T-helper 22 cell (primary cell): ENCODE measurements at places on chromosomes 4 and X.

DNA sequence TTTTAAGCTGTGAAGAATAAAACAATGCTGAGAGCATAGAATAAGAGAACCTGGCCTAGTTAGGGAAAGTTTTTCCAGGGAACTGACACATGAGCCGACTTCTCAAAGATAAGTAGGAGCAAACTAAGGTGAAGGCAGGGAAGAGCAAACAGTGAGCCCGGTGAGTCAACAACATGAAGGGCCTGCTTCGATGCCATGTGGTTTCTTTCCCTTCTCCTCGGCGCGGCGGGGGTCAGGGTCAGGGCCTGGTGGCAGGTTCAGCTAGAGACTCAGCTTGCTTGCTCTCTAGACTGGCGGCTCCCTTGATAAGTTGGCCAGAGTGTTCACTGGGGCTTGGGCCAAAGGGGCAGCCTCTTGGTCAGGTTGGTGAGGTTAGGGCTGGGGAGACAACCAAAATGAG is 81.1 kb downstream of the DLG3 start:
- no peak for DNase-seq

DNA sequence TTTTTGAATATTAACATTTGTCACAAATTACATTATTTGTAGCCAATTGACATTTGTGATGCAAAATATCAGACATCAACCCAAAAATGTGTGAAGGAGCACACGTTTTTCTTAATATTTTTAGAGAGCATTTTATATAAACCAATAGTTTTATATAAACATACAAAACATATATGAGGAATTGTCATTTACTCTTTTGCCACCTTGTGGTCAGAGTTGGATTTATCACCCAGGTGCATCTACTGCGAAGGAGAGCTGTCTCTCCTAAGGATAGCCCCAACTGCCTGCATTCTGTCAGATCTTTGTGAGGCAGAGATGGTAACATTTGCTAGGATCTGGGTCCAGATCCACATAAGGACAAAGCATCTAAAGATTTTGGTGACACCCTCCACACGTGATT is 2.5 kb upstream of the USP27X start:
- no peak for DNase-seq

GRCh38 chrX:115393271-115393670 is 103.8 kb downstream of the LUZP4 start:
- DNase-seq: no peak

DNA sequence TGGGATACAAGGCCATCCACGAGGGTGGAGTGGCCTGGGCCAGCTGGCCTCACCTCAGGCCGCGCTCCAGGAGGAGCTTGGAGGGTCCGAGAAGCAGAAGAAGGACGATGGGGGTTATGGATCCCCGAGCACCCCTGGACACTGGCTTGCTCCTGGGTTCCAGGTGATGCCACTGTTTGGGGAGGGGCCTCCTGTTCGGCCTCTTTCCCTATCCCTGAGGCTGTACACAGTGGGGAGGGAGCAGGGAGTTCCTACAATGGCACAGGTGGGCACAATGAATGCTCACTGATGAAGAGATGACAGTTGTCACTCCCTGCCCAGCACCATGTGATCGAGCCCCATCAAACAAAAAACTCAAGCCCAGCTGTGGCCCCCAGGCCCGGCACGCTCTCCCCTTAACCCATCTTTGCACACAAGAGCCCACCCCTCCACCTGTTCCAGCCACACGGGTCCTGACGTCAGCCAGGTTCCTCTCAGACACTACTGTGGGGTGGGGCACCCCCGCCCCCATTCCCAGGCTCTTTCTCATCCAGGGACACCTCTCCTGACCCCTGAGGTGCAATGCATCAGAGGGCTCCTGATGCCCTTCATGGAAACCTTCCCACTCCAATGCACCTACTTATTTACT is 70.3 kb downstream of the WFS1 start:
- no peak for DNase-seq

- DNase-seq: no peak
Observed at GRCh38 chrX:56564921-56565840, 1.8 kb downstream of the UBQLN2 start.

GRCh38 chr4:76993787-76994641 is 44.5 kb downstream of the SEPTIN11 start:
- DNase-seq: peak; percentile 50

DNA sequence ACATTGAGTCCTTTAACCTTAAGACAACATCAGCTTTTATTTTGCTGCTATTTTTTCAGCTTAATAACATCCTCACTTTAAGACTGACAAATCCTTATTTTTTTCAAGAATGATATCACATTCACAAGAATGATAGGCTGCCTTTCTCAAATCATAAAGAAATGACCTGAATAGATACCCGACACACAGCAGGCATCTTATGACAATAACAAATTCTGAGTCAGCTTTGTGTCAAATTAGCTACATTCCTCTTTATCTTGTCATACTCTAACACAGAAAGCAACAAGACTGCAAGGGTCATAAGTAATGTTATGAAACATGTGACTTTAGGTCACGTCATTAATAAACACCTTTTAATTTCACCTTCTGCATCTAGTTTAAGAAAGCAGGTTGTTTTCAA is 2387.6 kb downstream of the PCDH7 start:
- DNase-seq: no peak

GRCh38 chr4:15893962-15894361 is 44.6 kb downstream of the FGFBP1 start:
- no peak for DNase-seq

- no peak for DNase-seq
Observed at GRCh38 chr4:99991741-99992140, 41.7 kb upstream of the H2AZ1 start.

- no peak for DNase-seq
Observed at GRCh38 chr4:6754481-6755087, 27.9 kb upstream of the KIAA0232 start.

DNA sequence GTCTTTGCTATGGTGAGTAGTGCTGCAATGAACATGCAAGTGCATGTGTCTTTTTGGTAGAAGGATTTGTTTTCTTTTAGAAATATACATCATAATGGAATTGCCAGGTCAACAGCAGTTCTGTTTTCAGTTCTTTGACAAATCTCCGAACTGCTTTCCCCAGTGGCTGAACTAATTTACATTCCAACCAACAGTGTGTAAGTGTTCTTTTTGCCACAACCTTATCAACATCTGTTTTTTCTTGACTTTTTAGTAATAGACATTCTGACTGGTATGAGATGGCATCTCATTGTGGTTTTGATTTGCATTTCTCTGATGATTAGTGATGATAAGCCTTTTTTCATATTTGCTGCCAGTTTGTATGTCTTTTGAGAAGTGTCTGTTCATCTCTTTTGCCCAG is 406.3 kb downstream of the DTHD1 start:
- DNase-seq: no peak

DNA sequence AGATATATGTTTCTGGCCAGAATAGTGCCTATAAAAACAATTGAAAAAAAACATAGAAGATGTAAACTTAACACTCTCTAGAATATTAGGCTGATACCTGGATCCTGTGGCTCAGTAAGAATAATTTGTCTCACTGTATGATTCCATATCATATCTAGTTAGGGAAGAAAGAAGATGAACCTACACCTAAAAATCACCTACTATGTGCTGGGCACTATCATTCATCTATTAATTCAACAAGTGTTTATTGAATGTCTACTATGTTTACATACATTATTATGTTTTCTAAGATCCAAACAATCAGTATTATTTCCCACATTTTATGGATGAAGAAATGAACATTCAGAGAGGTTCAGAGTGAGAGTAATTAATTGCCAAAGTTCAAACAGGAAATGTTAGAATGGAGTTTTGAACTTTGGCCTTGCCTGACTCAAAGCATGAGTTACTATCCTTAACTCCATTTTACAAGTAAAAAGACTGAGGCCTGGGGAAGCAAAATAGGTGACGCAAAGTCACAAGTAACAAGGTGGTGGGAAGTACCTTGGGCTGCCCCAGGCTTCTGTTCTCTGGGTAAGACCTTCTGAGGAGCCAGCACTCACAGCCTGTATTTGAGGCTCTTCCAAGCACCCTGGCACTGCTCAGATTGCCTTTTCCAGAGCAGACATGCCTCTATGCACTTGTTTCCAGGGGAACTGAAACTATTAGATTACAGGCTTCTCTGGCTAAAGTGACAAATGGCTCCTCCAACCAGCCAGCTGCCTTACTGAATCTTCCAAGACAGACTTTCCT is 111.1 kb upstream of the ACSL4 start:
- no peak for DNase-seq

DNA sequence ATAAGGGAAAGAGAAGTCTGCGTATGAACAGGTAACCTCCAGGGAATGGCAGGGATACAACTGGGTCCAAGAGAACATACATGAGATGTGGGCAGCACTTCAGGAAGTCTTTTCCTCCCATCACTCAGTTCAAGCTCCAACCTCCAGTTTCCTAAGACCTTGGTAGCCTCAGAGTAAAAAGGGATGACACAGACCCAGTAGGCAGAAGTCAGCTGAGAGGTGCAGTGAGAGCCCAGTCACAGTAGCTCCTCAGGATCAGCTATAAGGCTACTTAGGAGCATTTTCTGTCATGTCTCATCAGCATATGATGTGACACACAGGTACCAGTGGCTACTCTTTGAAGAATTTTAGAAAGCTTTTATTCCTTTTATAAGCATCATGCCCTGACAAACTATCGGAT is 12.5 kb upstream of the STS start:
- DNase-seq: no peak

GRCh38 chr4:142377342-142378091 is 468.6 kb downstream of the INPP4B start:
- DNase-seq: no peak

DNA sequence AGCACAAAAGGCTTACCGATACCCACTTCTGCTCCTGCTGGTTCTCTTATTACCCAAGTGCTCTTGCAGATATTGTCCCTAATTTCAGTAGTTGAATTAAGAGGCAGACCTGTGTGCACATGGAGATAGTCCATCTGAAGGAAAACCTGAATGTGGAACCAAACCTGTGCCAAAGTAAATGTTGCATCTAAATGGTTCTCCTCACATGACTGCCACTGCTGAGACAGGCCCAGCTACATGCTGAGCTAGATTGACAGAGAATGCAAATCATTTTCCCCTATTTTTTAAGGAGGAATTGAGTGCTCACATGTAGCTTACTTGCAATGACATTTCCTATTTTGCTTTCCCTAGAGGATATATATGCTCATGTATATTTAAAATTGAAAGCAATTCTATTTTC is 609.1 kb upstream of the TECRL start:
- DNase-seq: no peak

DNA sequence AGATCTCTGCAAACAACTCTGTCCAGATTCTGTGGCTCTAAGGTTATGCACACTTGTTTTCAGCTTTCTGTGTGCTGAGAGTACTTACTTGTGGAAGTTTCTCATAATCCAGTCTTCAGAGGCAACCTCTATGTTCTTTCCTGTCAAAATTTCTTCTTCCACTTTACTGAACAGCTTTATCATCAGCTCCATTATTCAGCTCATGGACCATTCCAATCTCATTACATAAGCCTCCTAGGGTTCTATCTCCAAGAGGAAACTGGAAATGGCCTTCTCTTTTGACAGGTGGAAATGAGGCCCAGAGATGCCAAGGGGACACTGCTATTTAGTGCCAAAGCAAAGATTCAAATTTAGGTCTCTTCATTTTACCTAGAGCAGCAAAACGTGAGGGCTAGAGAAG is 61.3 kb downstream of the CHRDL1 start:
- no peak for DNase-seq

DNA sequence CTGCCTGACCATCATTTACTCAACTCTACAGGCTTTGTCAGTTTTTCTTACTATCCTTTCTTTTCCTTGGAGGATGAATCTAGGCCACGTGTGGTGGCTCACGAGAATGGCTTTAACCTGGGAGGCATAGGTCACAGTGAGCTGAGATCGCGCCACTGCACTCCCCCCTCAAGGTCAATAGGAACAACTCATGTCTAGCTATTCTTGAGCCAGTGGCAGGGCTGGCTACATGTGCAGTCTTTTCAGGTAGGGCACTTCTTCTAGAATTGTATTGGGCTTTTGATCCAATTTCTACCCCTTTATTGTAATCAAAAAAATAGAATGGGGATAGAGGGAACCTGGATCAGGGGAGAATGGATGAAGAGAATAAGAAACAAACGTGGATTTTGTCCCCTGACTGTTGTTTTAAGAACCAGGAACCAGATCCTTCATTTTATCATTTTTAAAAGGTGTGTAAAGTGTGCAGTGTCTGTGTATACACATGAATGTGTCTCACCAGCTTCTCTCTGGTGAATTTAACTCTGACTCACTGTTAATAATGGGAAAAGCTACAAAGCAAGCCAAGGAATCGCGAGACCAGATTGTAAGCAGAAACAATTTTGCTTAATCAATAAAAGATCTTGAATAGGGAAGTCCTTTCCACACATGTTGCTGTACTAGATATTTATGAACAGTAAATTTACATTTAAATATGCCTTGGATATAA is 283.9 kb upstream of the GPC4 start:
- no peak for DNase-seq

- DNase-seq: peak; percentile 2
Observed at GRCh38 chr4:38529189-38530115, 134.5 kb upstream of the KLF3 start.

- DNase-seq: no peak
Observed at GRCh38 chr4:160831165-160831922, 1332.5 kb downstream of the FSTL5 start.

- no peak for DNase-seq
Observed at GRCh38 chr4:13986548-13986947, 359.0 kb upstream of the BOD1L1 start.

GRCh38 chrX:110025395-110025794 is 22.5 kb downstream of the TMEM164 start:
- DNase-seq: no peak

DNA sequence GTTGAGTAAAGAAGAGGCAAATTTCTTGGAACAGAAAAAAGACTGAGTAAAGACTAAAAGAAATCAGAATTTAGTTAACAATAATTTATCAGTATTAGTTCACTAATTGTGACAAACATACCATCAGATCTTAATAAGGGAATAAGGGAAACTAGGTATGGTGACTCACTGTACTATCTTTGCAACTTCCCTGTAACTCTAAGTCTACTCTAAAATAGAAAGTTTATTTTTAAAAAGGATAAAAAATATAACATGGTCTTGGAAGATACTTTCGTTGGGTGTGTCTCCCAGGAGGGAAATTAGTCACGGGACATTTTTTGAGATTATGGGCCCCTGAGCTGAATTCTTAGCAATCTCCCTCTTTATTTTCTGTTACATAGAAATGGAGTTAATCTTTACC is 97.3 kb downstream of the EMCN start:
- DNase-seq: no peak

- DNase-seq: no peak
Observed at GRCh38 chr4:177297785-177298391, 11.8 kb upstream of the NEIL3 start.

DNA sequence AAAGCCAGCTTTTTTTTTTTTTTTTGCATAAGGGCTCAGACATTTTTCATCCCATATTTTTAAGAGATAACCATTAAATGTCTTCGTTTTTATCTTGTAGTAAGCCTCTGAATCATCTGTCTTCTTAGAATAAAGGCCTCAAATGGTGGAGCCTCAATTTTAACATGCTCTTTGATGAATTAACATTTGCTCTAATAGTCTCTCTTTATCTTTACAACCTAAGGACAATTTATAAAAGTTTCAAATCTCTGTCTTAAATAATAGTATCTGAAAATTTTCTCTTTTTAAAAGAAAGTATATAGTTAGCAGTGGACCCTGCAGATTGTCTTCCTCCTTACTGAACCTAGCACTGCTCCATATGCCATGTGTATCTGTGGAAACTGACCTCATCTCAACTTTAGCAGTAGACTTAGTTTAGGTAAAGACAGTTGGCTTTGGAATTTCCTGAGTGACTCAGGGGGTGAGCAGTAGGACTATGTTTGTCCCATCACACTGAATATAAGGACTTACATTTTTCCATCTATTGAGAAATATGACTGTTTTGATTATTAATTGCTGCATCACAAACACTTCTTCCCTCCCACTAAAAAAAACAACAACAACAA is 1658.0 kb downstream of the STIM2 start:
- no peak for DNase-seq

GRCh38 chr4:112526061-112526460 is 10.1 kb upstream of the NEUROG2 start:
- DNase-seq: no peak
